ENCODE measurements at places on chromosomes 12 and 14.

GRCh38 chr12:72278894-72279293 lies 6.7 kb downstream of the TRHDE start:
- DNase-seq = no peak

GRCh38 chr12:66441905-66442559 lies 139.7 kb downstream of the HELB start:
- no peak for DNase-seq

- DNase-seq = no peak
These were observed 818 bp downstream of the VPS33A start for GRCh38 chr12:122265476-122265875.

DNA sequence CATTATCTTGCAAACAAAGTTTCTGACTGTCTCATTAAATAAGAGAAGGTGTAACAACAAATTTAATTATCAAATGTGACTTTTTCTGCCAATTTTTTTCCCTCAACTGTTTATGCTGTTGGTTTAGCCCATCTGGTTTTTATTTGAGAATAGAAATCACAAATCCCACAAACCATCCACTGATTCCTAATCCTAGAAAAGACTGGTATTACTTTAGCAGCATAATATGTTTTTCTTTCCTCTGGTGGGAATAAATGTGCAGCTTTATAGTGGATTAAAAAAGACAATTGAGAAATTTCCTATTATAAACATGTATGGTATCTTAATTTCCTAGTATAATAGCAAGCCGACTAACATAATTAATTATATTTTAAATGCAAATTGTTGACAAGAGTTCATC lies 257.9 kb upstream of the FOXN3 start:
- DNase-seq = no peak

DNA sequence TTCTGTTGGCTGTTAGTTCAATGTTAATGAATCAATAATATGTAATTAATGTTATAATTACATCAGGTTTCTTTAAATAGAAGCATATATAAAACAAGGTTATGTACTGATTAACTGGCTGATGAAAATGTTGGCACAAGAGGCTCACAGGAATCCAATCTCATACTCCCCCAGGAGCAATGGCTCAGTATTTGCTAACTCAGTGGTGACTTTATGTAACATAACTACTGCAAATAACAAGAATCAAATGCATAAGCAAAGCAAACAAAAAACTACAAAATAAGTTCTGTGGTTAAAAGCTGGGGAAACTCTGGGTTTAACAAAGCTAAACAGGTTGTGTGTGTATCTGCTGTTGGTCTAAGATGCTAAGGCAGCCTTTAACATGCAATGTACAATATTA lies 27.7 kb upstream of the BBS10 start:
- DNase-seq = no peak

- DNase-seq = no peak
These were observed 170.5 kb downstream of the IPO8 start for GRCh38 chr12:30525171-30525570.

- DNase-seq = no peak
These were observed 31.3 kb downstream of the SOCS2 start for GRCh38 chr12:93603762-93604161.

- no peak for DNase-seq
These were observed 2.0 kb upstream of the CPNE8 start for GRCh38 chr12:38907201-38907923.

- DNase-seq = no peak
These were observed 178.1 kb upstream of the NOVA1 start for GRCh38 chr14:26775765-26776563.
